ENCODE measurements at places on chromosomes 12 and 14. TPM values are rescaled to one million over a fixed set of nuclear protein-coding genes. Genes with fewer than 3 reads are reported as not detected.

SRRM4 gene
- total RNA-seq: under 0.01 TPM

HHIPL1 gene
- 2.7 TPM for total RNA-seq

ERP29 gene
- 85.5 TPM for total RNA-seq

CLEC2A gene
- total RNA-seq: not detected

ALKBH1 gene
- total RNA-seq: 9.7 TPM

IAPP gene
- not detected for total RNA-seq

DUSP6 gene
- total RNA-seq: 46.2 TPM

IFI27 gene
- total RNA-seq: 7.4 TPM

KCNH3 gene
- not detected for total RNA-seq
